ENCODE measurements at places on chromosomes 1 and 21.

- DNase-seq = no peak
These were observed at the start of gene OR10R2 for GRCh38 chr1:158471920-158472319. TSS of gene OR10R2 (plus strand) at chr1:158472220. CDS start at chr1:158472326, 106 bp downstream.

DNA sequence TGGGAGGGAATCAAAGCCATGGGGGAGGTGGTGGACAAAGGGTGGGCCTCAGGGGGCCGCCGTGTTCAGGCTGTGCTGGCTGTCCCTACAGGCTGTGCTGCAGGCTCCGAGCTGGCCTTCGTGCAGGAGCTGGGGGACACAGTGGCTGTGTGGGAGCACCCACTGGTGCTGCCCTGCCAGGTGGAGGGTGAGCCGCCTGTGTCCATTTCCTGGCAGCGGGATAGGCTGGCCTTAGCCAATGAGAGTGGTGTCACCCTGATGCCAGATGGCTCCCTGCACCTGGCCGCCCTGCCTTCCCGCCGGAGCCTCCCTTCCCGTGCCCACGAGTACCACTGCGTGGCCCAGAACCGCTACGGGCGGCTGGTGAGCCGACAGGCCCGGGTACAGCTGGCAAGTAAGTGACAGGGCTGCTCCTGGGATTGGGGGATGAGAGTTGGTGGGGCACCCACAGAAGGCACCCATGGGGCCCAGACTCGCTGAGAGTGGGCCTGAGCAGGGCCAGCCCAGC, 20.2 kb downstream of the SLC27A3 start:
- no peak for DNase-seq

- DNase-seq = no peak
These were observed 20.6 kb downstream of the REG4 start for GRCh38 chr1:119790451-119791198.

- DNase-seq = no peak
These were observed 251.9 kb upstream of the B3GALT2 start for GRCh38 chr1:193438312-193438711.

DNA sequence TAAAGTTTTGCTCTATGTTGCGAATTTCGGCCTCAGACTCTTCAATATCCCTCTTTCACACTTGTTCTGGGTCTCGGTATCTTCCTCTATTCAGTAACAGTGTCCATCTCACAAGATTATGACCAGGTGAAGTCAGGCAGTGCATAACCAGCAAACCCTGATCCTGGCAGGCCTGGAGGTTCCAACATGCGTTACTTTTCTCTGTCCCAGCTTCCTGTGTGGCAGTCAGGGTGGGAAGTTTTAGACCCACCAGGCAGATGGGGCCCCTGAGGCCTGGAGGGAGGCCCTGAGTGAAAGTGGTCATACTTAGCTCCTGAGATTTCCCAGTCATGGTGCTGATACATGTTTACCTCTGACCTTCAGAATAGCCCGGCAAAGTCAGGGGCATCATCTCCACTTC, 5.1 kb downstream of the TMEM61 start:
- DNase-seq = no peak

- DNase-seq = no peak
These were observed 59.2 kb upstream of the EPS8L3 start for GRCh38 chr1:109822749-109823542.

- no peak for DNase-seq
These were observed 507.1 kb upstream of the ZRANB2 start for GRCh38 chr1:71587961-71588360.

DNA sequence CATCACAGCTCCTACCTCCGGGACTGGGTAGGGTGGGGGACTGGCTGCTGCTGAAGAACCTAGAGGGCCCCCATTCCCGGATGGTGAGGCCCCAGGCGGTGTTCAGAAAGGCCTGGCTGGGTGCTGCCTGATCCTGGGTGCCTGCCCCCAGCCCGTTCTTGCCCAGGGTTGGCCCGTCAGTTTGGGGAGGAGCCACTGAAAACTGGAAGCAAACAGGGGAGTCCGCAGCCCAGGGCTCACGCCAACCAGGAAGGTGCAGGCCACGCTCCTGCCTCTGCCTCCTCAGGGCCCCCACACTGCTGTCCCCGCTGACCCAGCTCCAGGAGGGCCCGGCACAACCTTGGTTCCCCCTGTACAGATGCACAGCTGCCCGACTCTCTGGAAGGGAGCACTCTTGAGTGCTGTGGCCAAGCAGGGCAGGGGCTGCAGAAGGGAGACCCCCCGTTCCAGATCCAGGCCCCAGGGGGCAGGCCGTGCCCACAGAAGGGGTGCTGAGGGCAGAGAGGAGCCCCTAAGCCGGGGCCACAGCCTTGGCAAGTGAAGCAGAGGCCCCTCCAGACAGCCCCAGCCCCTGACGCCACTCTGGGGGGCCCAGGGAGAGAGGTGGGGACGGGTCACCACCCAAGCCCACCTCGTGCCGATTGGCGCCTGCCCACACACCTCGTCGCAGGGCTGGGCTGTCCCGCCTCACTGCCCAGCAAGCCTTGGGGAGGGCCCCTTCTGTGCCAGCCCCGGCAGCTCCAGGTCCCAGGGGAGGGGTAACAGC, 5.5 kb downstream of the C1QTNF12 start:
- no peak for DNase-seq

Measured in hypothalamus (tissue), 51 donors.